ENCODE measurements at places on chromosomes 12 and 14.

DNA sequence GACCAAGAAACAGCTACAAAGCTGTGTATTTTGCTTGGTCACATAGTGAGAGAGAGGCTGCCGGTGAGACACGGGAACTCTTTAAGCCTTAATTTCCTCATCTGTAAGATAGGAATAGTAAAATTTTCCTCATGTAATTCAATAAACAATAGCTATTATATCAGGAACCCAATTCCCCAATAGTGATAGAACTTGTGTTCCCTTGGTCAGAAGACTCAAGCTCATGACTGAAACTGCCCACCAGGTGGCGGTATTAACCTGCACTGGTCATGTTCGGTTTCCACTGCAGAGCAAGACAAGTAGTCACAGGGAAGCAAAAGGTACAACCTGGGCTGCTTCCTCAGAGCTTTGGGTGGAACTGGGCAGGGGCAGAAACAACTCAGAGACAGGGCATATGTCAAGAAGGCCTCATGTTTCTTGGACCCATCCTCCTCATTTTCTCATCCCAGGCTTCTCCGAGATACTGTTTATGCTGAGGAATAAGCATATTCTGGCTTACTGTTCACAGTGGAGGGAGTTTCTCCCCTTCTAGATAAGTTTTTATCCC lies 4.2 kb upstream of the AJUBA start:
- DNase-seq: peak; percentile 87

- no peak for DNase-seq
Observed at GRCh38 chr14:73026243-73026844, 562 bp downstream of the ZFYVE1 start.

- DNase-seq: no peak
Observed at GRCh38 chr12:4824380-4824779, 85.3 kb upstream of the KCNA1 start.

DNA sequence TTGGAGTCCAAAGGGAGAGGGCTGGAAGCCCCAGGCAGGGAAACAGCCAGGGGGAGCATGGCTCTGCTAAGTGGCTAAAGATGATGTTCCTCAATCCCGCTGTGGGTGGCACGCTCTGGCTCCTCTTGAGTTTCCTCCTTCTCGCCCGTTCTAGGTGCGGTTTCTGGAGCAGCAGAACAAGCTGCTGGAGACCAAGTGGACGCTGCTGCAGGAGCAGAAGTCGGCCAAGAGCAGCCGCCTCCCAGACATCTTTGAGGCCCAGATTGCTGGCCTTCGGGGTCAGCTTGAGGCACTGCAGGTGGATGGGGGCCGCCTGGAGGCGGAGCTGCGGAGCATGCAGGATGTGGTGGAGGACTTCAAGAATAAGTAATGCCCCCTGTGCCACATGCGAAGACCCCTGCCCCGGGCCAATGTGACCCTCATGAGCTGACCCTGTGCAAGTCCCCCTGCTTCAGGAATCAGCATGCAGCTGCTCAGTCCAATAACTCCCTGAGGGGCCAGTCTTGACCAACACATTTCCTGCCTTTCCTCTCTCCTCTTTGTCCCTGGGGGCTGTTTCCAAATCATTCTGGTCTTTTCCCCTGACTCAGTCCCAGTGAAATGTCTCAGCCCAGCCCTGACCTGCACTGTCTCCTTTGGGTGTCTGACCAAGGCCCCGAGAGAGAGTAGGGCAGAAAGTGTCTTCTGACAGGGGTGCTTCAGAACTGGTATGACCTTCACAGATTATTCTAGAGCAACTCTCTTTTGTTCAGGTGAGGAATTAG lies 2.1 kb downstream of the KRT7 start:
- no peak for DNase-seq

DNA sequence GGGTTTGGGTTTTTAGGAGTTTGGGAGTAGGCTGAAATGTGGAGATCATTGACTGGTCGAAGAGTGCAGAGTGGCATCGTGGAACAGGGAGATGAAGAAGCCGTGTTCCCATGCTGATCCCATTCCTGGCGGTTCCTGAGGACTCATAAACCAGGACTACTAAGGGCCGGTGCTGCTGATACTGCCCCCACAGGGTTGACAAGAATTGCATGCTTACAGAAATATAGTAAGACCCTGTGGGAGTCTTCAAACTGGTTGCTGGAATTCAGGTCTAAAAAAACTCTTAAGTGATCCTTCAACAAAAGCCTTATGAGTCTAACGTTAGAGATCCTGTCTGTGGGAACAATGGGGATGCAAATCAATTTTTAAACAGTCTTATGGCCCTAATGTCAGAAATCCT lies 64.0 kb upstream of the ARHGAP5 start:
- no peak for DNase-seq

GRCh38 chr12:6631549-6631961 lies 4.2 kb downstream of the LPAR5 start:
- DNase-seq: no peak

GRCh38 chr14:70755655-70756054 lies 53.7 kb downstream of the MAP3K9 start:
- no peak for DNase-seq

DNA sequence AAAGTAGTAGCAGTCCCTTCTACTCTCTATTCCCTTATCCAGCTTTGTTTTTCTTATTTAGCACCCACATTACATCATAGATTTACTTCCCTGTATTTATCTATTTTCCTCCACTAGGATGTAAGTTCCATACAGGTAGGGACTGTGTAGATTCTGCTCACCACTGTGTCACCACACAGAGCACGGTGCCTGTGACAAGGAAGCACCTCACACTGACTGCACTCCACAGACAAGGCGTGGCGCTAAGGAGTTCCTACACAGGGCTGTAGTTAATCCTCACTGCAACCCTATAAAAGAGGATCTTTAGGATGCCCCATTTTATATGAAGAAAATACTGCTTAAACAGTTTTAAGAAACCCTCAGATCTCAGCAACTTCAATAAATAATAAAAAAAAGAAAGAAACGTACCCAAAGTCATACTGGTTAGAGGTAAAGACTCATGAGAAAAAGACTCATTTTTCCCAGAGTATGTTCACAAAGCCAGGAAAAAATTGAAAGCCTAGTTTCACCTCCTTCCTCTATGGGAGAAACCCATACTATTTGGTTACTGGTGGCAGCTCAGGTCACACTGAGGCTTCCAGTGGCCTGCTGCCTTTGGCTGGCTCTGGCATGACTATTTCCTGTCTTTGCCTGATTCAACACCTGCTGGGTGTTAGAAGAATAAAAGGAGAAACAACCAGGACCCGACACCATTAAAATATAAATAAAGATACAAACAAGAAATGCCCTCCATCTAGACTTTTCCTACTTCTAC lies 36.9 kb downstream of the RAD9B start:
- DNase-seq: no peak

- no peak for DNase-seq
Observed at GRCh38 chr14:22886500-22887259, 3.7 kb downstream of the REM2 start.

GRCh38 chr12:62787611-62788010 lies 147.3 kb downstream of the PPM1H start:
- DNase-seq: no peak

GRCh38 chr12:6383572-6384498 lies at the start of gene LTBR:
Gene LTBR, plus strand, starts transcription at chr12:6384162. Its CDS starts 197 bp downstream, at chr12:6384359.
- DNase-seq: peak; percentile 99

- DNase-seq: peak; percentile 5
Observed at GRCh38 chr14:104964546-104964945, 13.6 kb downstream of the AHNAK2 start.

GRCh38 chr12:55061024-55061423 lies 41.2 kb downstream of the NEUROD4 start:
- DNase-seq: no peak

GRCh38 chr12:105334001-105334400 lies 3.5 kb downstream of the C12orf75 start:
- no peak for DNase-seq

- no peak for DNase-seq
Observed at GRCh38 chr12:93638954-93639353, 38.2 kb upstream of the CRADD start.

DNA sequence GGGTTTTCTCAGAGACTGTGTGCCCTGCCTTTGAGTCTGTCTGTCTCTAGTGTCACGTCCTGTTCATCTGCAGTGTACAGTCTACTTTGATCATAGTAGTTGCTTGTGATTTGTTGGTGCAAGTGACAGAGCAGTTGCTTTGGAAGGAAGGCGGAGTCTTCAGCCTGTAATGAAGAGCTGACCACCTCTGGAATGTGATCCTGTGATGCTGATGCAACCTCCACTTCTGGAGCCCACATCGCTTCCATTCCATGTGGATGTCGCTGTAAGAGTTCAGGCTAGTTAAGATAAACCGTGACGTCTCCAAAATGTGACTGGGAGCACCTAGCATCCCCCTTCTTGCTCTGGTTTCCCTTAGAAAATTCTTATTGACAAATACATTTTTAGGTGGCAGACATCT lies 51.8 kb downstream of the PELI2 start:
- DNase-seq: no peak

DNA sequence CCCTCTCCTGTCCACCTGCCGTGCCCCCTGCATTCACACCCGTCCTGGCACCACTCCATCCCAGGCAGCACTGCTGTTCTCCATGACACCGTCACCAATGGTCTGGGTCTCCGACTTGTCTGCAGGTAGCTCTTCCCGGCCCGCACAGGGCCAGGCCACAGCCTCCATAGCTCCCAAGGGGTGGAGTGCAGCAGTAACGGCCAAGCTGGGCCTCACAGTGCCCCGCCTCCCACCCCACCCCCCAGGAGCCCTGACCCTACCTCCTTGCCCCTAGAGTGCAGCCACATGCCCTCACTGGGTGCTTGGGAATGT lies 12.9 kb downstream of the FBRSL1 start:
- DNase-seq: no peak

DNA sequence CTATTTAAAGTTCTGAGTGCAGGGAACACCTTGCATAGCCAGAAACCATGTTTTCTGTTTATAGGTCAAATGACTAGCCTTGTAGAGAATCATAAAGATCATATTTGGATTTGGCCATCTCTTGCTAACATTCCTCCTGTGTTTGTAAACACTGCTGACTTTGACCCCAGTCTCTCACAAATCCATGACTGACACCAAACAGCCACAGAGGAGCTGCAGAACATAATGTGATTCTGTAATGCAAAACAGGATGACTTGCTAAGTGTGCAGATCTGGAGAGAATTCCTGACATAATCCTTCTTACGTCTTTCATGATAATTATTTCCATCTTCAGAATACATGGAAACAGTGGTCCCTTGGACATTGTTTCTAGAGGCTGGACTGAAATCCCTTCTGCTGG lies 211.8 kb downstream of the BMP4 start:
- no peak for DNase-seq

DNA sequence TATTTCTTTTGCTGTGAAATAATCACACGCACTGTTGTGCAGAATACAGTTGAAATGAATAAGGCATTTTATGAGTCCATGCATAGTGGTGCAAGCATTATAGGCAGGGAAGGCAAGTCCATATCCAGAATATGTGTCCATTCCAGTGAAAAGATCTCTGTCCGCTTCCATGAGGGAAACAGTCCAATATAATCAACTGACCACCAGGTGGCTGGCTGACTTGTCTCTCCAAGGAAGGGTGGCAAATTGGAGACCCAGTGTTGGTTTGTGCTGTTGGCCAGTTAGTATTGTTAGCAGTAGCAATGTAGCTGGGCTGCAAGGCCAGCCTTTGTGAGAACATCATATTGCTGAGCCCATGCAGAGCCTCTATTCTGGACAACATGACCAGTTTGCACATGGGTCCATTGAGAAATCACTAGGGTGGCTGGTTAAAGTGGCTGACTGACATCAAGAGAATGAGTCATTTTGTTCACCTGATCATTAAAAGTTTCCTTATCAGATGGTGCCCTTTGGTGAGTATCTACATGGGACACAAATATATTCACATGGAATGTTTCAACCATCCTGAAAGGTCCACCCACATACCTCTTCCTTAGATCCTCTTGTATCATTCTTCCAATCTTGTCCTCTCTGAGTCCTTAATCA lies 17.3 kb upstream of the YAF2 start:
- DNase-seq: no peak

GRCh38 chr14:69620211-69620611 lies 8.8 kb downstream of the SUSD6 start:
- no peak for DNase-seq

DNA sequence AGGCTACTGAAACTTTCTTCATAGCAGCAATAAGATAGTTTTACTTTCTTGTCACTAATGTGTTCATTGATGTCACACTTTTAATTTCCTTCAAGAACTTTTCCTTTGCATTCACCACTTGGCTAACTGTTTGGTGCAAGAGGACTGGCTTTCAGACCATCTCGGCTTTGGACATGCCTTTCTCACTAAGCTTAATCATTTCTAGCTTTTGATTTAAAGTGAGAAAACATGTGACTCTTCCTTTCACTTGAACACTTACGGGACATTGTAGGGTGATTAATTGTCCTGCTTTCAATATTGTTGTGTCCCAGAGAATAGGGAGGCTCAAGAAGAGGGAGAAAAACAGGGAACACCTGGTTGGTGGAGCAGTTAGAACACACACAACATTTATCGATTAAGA lies 41.9 kb downstream of the IFNG start:
- no peak for DNase-seq

DNA sequence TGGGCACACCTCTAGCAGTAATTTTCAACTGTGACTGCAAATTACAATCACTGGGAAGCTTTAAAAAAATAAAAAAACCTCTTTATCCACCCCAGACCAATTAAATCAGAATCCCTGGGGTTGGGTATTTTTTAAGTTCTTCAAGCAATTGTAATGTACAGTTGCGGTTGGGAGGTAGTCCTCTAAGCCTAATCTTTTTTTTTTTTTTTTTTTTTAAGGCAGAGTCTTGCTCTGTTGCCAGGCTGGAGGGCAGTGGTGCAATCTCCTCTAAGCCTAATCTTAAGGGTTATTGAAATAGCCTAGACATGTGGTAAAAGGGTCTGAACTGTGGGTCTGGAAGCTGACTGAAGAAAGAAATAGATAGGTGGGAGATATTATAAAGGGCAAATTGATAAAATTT lies 230.5 kb downstream of the AKAP6 start:
- no peak for DNase-seq

GRCh38 chr14:35385042-35385839 lies 19.3 kb downstream of the NFKBIA start:
- peak; percentile 79 for DNase-seq

GRCh38 chr14:39469094-39469710 lies 37.0 kb upstream of the FBXO33 start:
- no peak for DNase-seq

GRCh38 chr12:42386308-42386707 lies 60.3 kb downstream of the PPHLN1 start:
- DNase-seq: no peak
